ENCODE measurements at places on chromosomes 4 and X. TPM values are rescaled to one million over a fixed set of nuclear protein-coding genes. Genes with fewer than 3 reads are reported as not detected.

DNA sequence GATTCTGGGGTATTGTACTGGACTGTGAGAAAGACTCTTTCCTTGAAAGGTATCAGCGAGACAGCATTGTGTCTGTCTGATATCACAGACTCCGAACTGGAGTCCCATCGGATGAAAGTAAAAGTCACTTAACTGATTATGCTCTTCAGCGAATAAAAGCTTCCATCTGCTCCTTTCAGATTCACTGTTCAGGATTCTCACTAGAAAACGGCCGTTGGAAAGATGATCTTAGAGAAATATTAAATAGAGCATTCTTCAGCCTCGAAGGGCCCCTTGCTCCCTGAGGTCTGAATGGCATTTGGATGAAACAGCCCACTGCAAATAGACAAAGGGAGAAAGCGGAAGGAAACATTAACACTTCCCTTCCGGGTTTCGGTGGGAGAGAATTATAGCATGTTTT lies 416.2 kb upstream of the PRKX start:
- DNase-seq = no peak

DNA sequence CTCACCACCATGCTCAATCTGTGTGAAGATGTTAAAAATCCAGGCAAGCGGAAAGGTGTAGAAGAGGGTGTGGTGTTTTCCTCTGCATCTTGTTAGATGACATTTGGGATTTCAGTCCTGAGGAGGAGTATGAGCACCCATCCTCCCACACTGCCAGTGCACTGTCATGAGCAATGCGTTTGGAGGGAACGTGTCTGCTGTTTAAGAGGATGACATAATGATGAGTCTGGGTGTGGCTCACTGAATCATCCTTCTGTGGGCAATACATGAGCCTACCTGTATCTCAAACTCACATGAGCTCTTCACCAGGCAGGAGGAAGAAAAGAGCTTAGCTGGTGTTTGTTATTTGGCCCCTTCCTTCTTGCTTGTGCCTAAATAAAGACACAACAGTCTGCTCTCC lies 67.9 kb upstream of the ARX start:
- DNase-seq = no peak

DNA sequence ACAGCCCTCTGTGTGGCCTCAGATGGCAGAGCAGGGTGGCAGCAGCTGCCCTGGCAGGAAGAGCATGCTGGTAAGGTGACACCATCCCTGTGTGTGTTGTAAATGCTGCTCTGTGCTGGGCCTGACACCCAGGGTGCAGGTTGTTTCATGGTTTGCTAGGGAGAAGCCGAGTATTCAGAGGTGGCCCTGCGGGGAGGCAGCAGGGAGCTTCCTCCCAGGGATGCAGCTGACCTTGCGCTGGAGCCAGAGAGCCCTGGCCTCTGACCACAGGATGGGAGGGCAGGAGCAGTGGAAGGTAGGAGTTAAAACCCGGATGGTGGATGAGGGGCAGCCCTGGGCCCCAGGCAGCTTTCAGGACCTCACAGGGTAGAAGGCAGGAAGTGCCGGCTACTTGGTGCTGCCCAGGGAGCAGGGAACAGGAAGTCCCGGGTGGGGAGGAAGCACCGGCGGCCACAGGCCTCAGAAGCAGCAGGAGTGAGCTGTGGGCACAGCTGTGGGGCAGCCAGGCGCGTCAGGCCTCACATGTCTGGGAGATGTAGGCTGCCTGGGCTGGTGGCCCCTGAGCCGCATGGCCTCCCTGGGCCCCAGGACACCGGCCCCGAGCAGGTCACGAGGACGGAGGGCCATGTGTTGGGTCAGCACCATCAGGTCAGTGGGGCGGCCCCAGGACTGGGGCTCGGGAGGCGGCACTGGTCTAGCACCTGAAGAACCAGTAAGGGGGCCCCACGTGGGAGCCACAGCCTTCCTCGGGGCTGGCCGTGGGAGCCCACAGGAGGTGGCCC lies 19.1 kb downstream of the SH3BP2 start:
- DNase-seq = peak; percentile 91

DNA sequence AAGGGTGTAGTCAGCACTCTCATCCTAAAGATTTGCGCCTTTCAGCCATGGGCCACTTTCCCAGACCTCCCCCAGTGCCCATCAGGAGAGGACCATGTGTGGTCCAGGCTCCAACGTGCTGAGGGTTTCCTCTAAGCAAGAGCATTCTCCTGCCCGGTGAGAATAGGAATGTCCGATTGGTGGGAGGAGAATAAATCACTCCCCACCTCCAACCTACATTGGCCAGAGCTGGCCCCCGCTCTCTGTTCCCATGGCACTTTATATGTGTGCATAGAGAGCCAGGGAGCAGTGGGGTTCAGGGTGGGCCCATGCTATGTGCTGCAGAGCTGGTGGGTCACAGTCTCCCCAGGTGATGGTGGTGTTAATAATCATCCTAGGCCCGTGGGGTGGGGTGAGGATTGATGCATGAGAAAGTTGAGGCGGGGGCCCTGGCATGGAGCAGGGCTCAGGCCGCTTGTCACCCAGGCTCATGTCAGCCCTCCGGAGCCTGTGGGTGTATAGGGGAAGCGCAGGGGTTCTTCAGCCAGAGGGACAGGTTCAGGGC lies 6.8 kb upstream of the SORCS2 start:
- DNase-seq = no peak

- DNase-seq = no peak
Observed at GRCh38 chr4:89306486-89307177, 968 bp downstream of the GPRIN3 start.

DNA sequence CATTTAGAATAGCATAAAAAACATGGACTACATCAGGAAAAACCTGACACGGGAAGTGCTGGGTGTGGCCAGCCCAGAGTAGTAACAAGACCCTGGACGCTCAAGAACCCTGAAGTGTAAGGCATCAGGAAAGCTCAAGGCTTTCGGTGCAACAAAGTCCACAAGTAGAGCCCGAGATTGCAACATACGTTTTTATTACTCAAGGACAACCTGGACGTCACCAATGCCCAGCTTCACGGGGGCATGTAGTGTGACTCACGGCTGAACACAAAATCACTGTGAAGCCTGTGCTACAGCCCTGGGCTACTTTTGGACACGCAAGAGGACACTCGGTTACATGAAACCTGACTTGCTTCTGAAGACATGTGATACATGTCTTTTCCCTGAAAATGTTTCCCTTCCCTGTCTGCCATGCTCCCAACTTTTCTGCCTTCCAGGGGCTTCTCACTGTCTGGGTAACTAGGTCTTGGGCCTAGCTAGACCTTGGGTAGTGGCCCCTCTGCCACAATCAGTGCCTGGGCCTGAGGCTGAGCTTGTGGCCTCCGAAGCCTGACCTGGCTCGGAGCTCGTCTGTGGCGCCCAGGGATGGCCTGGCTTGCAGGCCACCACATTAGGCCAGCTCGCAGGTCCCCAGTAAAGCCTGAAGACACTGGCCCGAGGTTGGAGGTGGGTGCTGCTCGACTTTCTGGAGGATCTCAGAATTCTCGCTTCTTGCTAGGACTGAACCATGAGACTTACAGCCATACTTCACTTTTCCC lies 9.2 kb downstream of the IRAK1 start:
- DNase-seq = peak; percentile 91

GRCh38 chrX:112641449-112641848 lies 38.3 kb downstream of the LHFPL1 start:
- no peak for DNase-seq

GRCh38 chr4:164027805-164028204 lies 533.3 kb downstream of the TMA16 start:
- no peak for DNase-seq

GRCh38 chrX:50618788-50619558 lies 148.3 kb upstream of the DGKK start:
- no peak for DNase-seq

- no peak for DNase-seq
Observed at GRCh38 chr4:20378181-20378580, 126.5 kb downstream of the SLIT2 start.

DNA sequence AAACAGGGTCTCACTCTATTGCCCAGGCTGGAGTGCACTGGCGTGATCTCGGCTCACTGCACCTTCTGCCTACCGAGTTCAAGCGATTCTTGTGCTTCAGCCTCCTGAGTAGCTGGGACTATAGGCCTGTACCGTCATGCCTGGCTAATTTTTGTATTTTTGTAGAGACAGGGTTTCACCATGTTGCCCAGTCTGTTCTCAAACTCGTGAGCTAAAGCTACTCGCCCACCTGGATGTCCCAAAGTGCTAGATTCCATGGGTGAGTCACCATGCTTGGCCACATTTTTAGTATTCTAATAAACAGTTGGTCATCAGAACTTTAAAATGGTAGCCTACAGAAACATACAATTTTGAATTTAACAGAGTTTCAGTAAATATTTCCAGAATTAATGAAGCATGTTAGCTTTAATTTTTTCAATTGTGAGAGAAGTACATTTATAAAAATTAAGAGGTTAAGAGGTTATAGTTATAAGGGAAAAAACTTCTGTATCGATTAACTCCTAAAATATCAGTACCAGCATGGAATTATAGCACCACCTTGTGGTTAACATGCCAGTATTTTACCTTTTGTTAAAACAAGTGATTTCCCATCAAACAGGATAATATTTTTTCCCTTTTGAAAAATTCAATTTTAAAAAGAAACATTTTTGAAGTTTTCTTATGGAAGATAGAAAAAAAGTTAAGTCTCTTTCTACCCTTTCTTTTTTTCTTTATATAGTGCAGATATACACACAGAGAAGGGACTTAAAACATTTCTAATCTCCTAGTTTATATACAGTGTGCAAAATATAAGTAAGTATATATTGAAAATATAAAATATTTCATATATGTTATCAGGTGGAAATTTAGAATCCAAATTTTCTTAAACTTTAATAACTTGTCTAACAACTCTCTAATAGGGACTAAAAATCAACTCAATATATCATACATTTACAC lies 35.4 kb downstream of the CEP44 start:
- DNase-seq = no peak

GRCh38 chr4:184514121-184514988 lies 40.0 kb upstream of the IRF2 start:
- peak; percentile 79 for DNase-seq

- no peak for DNase-seq
Observed at GRCh38 chr4:121885115-121885514, 14.8 kb upstream of the BBS7 start.

DNA sequence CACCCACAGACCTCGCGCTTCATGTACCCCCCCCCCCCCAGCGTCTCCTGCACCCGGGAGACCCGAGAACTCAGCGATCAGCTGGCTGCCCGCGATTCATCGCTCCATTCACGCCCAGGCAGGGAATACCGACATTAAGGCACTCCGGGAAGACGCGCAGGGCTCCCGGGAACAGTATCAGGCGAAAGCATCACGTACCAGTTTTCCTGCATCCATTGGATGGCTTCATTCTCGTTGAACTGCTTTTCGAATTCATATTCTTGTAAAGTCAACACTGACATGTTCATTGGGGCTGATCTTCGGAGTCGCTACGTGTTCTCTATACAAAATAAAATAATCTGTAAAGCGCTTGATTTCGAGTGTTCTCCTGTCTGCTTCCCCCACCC lies 373 bp downstream of the ELOVL6 start:
- DNase-seq = no peak

DNA sequence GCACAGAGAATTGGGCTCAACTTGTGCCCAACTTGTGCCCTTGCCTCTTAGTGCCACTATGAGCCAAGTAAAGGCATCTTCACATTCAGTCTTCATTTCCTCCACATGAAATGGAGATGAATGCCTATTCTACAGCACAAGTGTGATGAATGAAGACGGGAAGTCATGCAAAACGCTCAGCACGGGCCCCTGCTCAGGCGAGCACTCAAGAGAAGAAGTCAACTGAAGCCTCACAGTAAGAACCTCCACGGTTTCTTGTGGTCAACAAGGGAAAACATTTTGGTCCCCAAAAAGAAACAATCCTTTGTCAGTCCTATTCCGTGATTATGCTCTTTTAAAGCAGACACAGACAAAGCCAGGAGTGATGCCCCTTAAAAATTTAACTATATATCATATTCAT lies 87.0 kb downstream of the IRF2 start:
- DNase-seq = no peak

- DNase-seq = no peak
Observed at GRCh38 chr4:26788341-26788733, 72.3 kb upstream of the STIM2 start.

DNA sequence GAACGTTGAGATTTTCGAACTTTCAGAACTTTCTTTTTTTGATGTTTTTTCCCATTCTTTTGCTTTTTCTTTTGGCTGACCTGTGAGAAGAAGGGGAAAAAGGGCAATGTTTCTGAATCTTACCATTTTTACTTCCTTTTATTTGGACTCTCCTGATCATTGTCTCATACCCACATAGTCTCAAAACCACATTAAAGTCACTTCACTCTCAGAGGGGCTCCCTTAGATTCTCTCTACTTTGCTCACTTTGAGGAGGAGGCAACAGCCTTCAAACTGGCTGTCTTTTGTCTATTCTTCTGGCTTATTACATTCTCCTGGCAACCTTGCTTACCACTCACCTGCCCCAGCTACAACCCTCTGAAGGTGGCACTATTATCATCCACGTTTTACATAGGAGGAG lies 3.7 kb downstream of the CXCL9 start:
- DNase-seq = no peak

DNA sequence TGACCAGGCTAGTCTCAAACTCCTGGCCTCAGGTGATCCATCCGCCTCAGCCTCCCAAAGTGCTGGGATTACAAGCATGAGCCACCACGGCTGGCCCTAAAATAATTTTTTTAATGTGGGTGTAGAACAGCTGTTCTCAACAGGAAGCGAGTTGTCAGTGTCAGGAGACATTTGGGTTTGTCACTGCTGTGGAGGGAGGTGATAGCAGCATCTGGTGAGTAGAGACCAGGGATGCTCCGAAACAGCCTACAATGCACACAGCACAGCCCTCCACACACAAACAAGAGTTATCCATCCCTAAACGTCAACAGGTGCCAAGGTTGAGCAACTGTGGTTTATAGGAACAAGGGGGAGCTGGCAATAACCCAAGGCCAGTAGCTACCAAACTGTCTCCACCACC lies 243.4 kb upstream of the STS start:
- DNase-seq = no peak

DNA sequence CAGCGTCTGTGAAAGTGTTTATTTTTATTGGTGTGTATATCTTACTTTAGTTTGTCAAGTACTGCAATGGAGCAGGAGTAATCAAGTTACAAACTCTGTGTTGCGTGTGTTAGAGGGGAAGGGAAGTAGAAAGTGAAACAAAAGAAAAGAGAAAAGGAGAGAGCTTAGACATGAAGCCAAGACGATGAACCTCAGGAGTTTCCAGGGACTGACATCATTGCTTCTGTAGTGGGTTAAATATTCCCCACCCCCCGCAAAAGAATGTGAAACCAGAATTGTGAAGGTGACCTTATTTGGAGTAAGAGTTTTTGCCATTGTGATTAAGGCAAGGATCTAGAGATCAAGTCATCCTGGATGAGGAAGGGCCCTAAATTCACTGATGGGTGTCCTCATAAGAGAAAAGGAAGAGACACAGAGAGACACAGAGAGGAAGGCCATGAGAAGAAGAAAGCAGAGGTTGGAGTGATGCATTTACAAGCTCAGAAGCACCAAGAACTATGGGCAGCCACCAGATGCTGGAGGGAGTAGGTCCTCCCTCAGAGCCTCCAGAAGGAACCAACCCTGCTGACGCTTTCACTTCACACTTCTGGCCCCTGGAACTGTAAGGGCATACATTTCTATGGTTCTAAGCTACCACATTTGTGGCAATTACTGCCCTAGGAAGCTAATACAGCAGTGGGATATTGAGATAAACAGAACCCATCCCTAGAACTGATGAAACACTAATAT lies 173.6 kb upstream of the SFRP2 start:
- no peak for DNase-seq

The DCAF12L2 gene
- not detected for polyA plus RNA-seq

The FAM241A gene
- 5.5 TPM for polyA plus RNA-seq

The AFF2 gene
- polyA plus RNA-seq = 0.70 TPM

The IL13RA1 gene
- 72.6 TPM for polyA plus RNA-seq

The ASB9 gene
- 0.36 TPM for polyA plus RNA-seq

The ANXA10 gene
- polyA plus RNA-seq = not detected

The PDK3 gene
- 7.9 TPM for polyA plus RNA-seq

The ADH7 gene
- not detected for polyA plus RNA-seq

The NAA11 gene
- polyA plus RNA-seq = not detected

Data from CD14-positive monocyte (primary cell).